Stimulated activated CD8-positive, alpha-beta memory T cell treated with anti-CD3 and anti-CD28 coated beads, Interleukin-15, amount 100 ng/mL, for 24 hours (primary cell): ENCODE measurements at places on chromosomes 7 and 10.

DNA sequence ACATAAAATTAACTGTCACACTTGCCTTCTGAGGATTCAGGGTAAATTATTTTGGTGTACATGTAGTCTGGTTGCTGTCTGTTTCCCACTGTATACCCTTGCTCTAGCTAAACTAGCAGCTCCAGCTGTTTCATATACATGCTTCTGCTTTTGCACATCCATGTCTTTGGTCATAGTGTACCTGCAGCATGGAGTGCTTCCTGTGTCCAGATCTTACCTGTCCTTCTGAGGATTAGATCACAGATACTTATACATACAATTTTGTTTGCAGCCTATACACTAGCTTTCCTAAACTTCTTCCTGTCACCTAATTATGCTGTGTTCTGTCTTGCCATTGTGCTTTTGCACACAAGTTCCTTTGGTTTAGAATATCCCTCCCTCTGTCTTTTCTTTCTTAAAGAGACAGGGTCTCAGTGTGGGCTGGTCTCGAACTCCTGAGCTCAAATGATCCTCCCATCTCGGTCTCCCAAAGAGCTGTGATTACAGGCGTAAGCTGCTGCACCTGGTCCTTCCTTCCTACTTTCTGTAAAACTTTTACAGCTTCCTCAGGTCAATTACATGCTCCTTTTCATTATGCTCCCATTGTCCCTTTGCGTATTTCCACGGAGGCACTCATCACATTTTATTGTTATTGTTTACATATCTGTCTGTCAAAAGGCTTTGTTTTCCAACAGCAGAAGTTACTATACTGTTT, 33.8 kb downstream of the TPST1 start:
- no peak for DNase-seq

- DNase-seq: no peak
These were observed 36.5 kb downstream of the COA1 start for GRCh38 chr7:43692582-43693373.

- no peak for DNase-seq
These were observed 121.6 kb downstream of the C10orf105 start for GRCh38 chr10:71597821-71598498.

GRCh38 chr7:148941598-148942275, 57.6 kb upstream of the EZH2 start:
- no peak for DNase-seq

GRCh38 chr7:31299336-31299735, 41.2 kb downstream of the NEUROD6 start:
- DNase-seq: no peak

DNA sequence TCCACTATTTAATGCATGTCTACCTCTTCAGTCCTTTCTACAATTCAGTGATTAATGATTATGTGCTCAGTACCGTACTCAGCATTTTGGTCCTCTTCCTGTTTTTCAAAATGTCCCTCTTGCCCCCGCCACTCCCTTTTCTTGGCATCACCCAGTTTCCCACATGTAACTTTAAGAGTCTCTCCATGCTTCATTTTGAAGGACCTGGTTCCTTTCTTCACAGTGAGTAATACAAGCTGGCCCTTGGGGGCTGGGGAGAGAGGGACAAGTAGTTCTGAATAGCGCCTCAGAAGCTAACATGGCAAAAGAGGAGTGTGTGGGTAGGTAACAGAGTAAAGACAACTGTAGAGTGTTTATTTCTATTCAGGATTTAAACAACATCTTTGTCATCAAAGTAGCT, 34.6 kb upstream of the SLIT1 start:
- DNase-seq: no peak

GRCh38 chr10:129949891-129950291, 14.2 kb downstream of the EBF3 start:
- no peak for DNase-seq

GRCh38 chr7:127782654-127783559, 130.9 kb downstream of the SND1 start:
- no peak for DNase-seq

DNA sequence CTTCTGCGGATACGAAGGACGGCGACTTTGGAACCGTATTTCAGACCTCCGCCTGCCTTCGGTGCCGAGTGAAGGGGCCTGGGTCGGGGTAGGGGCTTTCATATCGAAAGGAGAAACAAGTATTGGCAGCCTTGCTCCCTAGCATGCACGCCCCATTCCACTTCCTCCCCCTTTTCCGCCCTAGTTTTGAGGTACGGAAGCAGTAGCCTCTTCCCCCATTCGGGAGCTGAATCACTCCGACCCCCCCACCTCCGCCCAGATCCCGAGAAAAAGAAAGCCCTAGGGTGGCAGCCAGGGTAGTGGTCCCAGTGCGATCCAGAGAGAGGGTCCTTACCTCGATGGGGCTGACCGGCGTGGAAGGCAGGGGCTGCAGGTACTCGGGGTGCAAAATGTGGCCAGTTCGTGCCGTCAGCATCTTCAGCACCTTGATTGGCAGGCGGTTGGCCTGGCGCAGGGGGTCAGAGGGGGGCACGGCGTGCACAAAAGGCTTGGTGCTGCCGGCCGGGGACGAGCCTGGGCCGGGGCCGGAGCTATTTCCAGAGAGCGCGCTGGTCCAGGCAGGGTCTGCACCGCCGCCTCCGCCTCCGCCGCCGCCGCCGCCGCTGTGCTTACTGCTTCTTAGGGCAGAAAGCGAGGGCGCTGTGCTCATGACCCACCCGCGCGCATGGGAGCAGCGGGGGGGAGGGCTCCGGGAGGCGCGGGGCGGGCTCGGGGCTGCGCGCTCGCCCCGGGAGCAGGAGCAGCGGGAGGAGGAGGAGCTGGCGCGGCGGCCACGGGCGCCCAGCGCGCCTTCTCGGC, 594 bp downstream of the ZNF503 start:
- no peak for DNase-seq

DNA sequence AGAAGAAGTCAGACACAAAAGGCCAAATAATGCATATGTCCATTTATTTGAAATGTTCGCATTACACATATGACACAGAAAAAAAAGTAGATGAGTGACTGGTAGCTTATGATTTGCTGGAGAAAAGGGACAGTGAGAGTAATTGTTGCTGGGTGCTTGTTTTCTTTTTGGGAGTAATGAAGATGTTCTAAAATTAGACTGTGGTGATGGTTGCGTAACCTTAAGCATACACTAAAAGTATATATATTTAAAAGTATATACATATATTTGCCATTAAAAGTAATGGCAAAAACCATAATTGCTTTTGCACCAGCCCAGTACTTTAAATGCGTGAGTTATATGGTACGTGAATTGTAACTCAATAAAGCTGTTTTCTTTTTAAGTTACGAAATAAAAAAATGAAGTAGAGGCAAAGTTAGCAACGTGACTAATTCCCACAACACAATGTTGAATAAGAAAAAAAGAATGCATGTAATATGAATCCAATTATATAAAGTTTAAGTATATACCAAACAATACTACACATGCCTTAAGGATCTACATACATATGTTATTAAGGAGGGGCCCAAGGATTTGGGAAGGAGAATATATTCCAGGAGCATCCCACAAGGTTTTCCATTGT, 360.4 kb upstream of the CELF2 start:
- no peak for DNase-seq

- DNase-seq: no peak
These were observed 75.7 kb downstream of the LYZL2 start for GRCh38 chr10:30553626-30554439.

DNA sequence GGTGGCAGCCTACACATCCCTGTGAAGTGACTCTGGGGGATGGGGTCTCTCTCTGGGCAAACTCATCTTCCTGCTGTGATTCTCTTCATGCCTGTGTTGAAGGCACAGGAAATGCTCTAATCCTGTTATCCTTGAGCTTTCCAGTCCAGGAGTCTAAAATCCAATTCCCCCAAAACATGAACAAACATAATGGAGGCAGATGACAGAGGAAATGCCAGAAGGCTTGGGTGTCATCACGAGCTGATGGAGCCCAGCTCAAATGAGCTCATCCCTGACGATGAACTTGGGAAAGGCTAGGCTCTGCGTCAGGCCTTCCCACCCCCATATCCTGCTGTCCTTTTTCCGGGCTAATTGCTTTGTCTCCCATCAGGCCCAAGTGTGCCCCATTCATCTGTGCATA, 165.9 kb upstream of the PODXL start:
- DNase-seq: no peak

- DNase-seq: no peak
These were observed 25.1 kb downstream of the CPEB3 start for GRCh38 chr10:92265687-92266258.

- DNase-seq: no peak
These were observed 38.6 kb downstream of the NEBL start for GRCh38 chr10:20858292-20859124.

- no peak for DNase-seq
These were observed 118.4 kb downstream of the PLPP4 start for GRCh38 chr10:120575411-120575810.

DNA sequence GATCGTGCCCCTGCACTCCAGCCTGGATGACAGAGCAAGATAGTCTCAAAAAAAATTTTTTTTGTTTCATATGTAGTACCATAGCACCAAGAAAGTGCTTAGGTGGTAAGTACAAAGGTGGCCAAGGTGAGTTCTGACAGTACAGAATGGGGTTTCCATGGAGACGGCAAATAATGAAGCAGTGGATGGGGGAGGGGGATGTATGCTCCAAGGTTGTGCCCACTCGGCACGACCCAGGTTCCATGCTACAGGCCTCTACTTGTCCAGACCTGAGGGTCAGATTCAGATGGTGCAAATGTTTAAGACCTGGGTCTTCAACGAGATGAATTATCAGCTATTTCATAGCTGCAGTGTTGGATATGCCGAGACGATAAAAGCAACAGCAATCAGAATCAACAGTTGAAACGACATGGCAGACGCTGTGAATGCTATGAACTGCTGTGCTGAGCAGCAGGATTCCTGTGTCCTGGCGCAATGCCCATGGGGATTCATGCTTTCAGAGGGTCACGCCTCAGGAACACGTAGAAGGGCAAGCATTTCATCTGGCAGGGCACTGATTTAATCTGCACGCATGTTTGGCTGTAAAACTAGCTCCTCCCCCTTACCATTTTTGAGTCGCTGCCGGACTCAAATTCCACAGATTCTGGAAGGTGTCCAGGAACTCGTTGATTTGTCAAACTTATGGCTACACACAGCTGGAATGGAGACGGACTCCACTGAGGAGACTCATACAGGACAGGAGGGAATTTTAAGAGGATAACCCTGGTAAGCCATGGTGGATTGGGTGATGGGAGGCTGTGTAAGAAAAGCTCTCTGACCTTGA, 256.5 kb downstream of the FRMD4A start:
- no peak for DNase-seq

DNA sequence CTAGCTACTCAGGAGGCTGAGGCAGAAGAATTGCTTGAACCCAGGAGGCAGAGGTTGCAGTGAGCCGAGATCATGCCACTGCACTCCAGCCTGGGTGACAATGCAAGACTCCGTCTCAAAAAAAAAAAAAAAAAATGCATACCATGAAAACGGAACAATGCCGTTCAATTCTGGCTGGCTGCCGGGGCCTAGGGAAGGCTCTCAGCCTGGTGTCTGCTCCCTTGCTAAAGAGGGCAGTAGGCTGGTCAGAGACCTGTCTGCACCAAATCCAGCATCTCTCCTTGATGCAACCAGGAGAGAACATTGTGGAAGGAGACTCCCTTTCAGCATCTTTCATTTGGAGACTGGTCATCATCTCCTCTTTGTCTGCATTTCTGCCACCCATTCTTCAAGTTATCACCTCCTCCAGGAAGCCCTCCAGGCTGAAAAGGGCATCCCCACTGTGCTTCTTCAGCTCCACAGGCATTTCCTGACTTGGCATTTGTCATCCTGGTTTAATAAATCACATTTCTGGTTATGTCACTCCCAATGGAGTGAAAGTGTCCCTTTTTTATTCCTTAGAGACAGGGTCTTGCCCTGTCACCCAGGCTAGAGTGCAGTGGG, 24.7 kb downstream of the MYL10 start:
- no peak for DNase-seq

DNA sequence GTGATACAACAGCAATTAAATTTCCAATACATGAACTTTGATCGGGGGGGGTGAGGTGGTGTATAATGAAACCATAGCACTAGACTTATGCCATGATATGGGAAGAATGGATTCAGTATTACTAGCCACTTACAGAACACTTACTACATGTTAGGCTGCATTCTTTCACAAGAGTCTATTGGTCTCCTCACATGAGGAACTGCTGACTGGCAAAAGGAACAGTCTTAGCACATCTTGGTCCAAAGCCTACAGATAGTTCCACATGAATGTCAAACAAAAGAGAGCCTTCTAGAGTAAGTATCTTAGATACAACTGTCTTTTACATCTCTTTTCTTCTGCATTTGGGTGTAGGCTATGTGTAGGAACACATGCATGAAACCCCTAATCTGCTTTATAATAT, 115.9 kb upstream of the DNAJB12 start:
- no peak for DNase-seq

GRCh38 chr7:32928785-32929298, 28.4 kb upstream of the FKBP9 start:
- no peak for DNase-seq

- DNase-seq: no peak
These were observed 77.3 kb downstream of the SEMA3A start for GRCh38 chr7:84117304-84117703.

DNA sequence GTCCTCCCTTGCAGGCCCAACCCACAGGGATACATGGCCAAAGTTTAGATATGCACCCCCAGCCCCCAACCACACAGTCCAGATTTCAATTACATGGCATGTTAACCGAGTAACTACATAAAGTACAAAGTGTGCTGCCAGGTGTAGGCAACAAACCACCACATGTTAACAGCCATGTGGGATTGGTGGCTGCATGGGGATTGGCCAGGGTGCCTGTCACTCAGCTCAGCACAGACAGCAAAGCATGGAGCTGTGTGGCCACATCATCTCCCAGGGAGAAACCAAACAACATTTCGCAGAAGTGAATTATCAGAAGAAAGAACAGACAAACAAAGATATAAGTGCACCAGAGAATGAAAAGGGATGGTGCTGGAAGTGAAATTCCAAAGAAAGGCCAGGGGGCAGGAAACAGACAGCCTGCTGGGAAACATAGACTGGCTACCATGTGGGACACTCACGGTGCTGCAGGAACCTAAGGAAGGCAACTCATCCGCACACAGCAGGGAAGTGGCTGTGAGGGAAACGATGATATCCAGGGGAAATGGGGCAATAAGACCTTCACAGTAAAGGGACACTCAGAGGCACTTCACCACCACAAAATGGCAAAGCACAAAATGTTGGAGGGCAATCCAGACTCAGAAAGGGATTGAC, 171.2 kb downstream of the PTPRN2 start:
- DNase-seq: no peak

- DNase-seq: no peak
These were observed 15.4 kb downstream of the MGAM start for GRCh38 chr7:142010952-142011548.

DNA sequence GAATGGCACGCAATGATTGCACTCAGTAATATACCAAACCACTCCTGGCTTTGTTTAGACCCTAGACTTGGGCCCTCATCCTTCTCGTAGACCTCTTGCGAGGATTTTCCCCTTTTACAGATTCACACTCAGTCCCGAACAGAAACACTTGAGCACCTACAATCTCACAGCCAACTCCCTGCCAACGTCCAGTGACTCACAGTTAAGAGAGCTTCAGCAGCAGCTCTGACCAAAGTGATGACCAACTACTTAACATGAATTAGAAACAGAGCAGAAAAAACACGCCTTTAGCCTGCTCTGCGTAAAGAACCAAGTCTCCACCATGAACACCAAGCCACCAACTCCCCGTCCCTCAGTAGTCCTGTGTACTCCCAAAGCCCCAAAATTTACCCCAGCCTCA, 2.2 kb downstream of the DNAJC30 start:
- no peak for DNase-seq
